ENCODE measurements at places on chromosomes 1 and 21. TPM values are rescaled to one million over a fixed set of nuclear protein-coding genes. Genes with fewer than 3 reads are reported as not detected.

DNA sequence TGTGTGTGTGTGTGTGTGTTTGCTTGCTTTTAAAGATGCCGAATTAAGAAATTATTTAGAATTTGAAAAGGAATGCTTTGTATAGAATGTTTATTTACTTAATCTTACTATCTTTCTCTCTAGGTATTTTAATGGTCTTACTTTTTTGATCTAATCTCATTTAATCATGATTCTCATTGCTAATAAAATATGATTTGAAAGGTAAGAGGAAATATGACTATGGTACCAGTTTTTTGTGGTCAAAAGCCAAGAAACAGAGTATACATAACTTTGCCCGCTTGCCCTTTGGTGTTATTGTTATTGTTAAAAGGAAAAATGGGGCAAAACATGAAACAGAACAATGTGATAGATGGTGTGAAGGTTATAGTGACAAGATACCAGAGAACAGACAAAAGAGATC, 74.6 kb downstream of the RPS6KC1 start:
- DNase-seq, result no peak

DNA sequence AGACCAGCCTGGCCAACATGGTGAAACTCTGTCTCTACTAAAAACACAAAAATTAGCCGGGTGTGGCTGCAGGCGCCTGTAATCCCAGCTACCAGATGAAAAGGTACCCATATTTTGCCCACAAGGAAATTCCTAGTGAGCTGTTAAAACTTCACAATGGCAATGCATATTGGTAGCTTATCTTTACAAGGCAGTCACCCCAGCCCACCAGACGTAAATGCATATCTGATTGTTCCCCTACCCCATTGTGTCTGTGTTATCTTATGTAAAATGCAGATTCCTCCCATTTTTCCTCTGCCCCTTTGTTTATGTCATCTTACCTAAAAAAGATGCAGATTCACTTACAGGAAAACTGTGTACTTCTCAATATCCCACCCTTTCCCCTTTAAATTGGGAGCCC, 103.1 kb upstream of the SLC2A1 start:
- DNase-seq, result no peak

- DNase-seq, result no peak
Measured at GRCh38 chr1:168163670-168164069, 15.1 kb upstream of the TIPRL start.

GRCh38 chr1:1517973-1518620, 6.1 kb downstream of the ATAD3A start:
- DNase-seq, result no peak

DNA sequence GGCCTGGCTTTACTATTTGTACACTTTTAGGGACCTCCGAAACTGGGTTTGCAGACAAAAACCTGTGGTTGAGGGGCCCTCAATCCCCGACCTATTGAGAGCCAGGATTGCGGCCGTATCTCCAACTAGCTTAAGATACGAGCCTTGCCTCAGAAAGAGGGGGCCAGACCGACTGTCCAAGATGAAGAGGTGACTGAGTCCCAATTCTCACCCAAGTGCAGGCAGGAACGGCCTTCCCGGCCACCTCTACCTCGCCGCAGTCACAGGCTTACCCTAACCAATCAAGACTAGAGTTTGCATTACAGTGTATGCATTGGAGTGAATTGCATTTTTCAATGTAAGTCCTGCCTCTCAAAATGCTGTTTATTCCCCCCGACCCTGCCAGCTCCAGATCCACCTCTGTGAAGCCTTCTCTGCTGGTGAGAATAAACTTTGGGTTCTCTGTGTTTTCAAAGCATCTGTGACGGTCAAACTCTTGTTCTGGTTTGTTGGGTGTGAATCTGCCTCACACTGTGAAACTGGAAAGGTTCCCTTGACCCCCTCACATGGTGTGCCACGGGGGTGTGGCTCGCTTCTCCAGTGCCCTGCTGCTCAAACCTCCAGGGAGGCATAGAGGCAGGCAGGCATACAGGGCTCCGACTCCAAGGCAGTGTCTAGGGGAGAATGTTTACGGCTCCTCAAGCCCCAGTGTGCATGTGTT, 62.2 kb upstream of the WLS start:
- DNase-seq, result no peak

- no peak for DNase-seq
Measured at GRCh38 chr21:31744182-31744800, 12.4 kb upstream of the SCAF4 start.

DNA sequence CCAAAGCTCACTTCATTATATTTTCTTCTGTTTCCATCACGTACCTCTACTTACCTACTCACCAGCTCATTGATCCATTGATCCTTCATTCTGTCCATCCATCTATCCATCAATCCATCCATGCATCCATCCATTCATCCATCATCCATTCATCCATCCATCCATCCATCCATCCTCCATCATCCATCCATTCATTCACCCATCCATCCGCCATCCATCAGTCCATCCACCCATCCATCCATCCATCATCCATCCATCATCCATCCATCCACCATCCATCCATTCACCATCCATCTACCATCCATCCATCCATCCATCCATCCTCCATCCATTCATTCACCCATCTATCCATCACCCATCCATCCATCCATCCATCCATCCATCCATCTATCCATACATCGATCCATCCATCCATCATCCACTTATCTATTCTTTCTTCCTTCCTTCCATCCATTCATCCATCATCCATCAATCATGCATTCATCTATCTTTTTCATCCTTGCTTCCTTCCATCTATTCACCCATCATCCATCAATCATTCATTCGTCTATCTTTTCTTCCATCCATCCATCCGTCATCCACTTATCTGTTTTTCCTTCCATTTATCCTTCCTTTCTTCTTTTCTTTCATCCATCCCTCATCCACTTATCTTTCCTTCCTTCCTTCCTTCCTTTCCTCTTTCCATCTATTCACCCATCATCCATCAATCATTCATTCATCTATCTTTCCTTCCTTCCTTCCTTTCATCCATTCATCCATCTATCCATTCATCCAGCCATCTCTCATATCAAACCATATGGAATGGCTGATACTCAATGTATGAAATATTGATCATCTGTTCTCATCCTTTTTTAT, 35.3 kb upstream of the ACTRT2 start:
- no peak for DNase-seq

DNA sequence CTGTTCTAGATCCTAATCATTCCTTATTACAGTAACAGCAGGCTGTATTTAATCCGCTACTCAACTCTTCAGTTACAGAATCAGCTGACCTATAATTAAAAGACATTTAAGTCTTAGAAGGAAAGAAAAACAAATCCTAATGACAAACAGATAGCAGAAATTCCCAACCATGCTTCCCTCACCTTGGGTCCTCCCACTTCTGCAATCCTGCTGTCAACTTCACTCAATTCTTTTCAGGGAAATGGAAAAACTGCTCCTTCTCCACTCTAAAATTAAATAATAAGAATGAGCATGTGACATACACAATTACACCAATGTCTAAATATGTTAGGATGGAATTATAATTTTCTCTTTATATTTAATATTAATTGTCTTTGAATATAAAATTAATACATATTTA, 182.6 kb upstream of the LYPLAL1 start:
- DNase-seq, result peak; percentile 6

- peak; percentile 28 for DNase-seq
Measured at GRCh38 chr1:224432672-224433040, 1.9 kb downstream of the WDR26 start.

VANGL1 gene
- 16.2 TPM for total RNA-seq

CLDN17 gene
- total RNA-seq, result not detected

UMODL1 gene
- 0.79 TPM for total RNA-seq

EFNA3 gene
- 3.5 TPM for total RNA-seq

WNT2B gene
- total RNA-seq, result 0.15 TPM

EPHB2 gene
- 29.8 TPM for total RNA-seq

OR10J1 gene
- total RNA-seq, result not detected

WARS2 gene
- 21.8 TPM for total RNA-seq

TSTD1 gene
- not detected for total RNA-seq

ATP1A4 gene
- not detected for total RNA-seq

SAMD13 gene
- 3.9 TPM for total RNA-seq
